CD8-positive, alpha-beta memory T cell (primary cell): ENCODE measurements at places on chromosomes 11 and 22.

GRCh38 chr22:49257551-49257961 lies 570.1 kb downstream of the BRD1 start:
- H3K4me3 ChIP-seq = no peak overlapping the region
- H3K4me1 ChIP-seq = no peaks in the 10 kb centered on the region
- no peaks in the 10 kb centered on the region for H3K27me3 ChIP-seq
- H3K36me3 ChIP-seq = no peaks in the 10 kb centered on the region

GRCh38 chr22:29641700-29642330 lies 38.4 kb downstream of the NF2 start:
- no peaks in the 10 kb centered on the region for H3K4me1 ChIP-seq
- H3K36me3 ChIP-seq = no peaks in the 10 kb centered on the region
- no peaks in the 10 kb centered on the region for H3K27me3 ChIP-seq
- no peak overlapping the region for H3K4me3 ChIP-seq
- no peak for DNase-seq

DNA sequence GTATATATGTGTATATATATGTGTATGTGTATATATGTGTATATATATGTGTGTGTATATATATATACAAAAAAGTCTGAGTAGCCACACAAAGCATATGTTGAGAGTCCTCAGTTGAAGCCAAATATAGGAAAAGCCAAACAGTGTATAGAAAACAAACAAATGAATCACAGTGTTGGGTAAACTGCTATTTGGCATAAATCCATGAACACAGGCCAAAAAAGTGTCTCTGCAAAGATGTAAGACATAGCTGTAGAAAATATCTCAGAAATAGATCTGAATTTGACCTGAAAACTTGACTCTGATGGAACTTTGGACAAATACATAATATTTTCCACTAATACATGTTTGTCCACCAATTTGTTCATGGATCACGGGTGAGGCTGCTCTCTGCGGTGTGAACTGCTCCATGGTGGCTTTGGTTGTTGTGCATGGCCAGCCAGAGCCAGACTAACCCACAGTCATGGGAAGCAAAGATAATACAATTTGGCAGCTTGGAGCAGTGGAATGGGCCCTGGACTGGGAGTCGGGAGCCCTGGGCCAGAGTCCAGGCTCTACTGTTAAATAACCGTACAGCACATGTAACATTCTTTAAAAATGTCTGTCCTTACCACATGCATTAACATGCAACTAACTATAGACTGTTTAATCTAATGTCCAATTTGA lies 76.9 kb upstream of the EED start:
- H3K36me3 ChIP-seq = no peaks in the 10 kb centered on the region
- H3K4me1 ChIP-seq = no peaks in the 10 kb centered on the region
- no peaks in the 10 kb centered on the region for H3K27me3 ChIP-seq
- DNase-seq = no peak
- H3K4me3 ChIP-seq = no peak overlapping the region

DNA sequence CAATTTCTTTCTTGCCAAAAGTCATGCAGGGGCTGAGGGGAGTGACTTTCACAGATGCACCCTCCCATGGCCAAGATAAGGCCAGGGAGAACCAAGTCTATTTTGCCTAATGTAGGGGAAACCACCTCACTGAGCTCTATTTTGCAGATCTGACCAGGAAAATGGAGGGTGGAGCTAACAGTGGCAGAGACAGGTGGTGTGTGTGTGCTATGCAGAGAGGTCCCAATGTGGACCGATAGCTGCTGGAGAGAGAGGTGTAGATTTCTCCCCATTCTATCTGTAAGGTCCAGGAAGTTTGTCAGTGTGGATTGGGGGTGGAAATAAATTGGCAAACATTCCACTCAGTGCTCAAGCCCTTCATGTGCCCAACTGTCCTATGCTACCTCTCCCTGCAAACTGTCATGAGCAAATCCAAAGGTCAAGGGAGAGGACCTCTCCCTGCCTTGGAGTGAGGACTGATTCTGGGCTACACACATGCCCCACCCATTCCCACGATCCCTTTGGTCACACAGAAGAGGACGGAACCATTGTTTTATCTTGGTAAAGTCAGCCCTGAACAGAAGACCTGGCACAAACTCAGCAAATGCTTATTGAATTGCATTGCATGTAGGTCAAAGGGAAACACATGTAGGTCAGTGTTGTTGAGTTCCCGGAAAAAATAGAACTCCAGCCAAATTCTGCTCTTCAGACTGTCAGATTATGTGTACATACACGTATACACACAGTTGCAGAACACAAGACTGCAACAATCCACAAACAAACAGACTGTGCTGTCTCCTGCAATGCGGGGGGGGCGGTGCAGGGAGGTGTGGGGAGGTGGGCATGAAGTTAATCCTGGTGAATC lies 65.9 kb downstream of the C11orf58 start:
- H3K36me3 ChIP-seq = no peaks in the 10 kb centered on the region
- H3K27ac ChIP-seq = no peak overlapping the region
- H3K4me3 ChIP-seq = no peak overlapping the region

- H3K27ac ChIP-seq = no peak overlapping the region
- H3K36me3 ChIP-seq = no peaks in the 10 kb centered on the region
- H3K4me3 ChIP-seq = no peak overlapping the region
- no peaks in the 10 kb centered on the region for H3K27me3 ChIP-seq
Measured at GRCh38 chr22:45470871-45471270, 31.8 kb upstream of the FBLN1 start.

DNA sequence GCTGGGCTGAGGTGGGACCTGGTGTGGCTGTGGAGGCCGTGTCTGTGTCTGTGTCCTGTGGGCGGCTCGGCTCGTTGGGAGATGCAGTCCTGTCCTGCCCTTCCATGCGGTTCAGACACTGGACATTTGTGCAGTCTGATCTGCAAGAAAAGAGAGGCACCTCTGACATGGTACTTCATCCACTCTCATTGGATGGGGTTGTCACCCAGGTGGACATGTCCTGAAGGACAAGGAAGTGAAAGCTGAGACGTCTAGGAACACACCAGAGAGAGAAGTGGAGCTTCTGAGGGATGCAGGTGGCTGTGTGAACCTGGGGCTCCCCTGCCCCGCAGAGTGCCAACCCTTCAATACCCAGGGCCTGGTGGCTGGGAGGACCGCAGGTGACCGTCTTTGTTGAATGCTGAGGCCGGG lies 18.4 kb downstream of the TBX1 start:
- DNase-seq = no peak
- no peaks in the 10 kb centered on the region for H3K36me3 ChIP-seq
- H3K4me1 ChIP-seq = peaks cover 6% of the 10 kb centered on the region
- no peak overlapping the region for H3K4me3 ChIP-seq

DNA sequence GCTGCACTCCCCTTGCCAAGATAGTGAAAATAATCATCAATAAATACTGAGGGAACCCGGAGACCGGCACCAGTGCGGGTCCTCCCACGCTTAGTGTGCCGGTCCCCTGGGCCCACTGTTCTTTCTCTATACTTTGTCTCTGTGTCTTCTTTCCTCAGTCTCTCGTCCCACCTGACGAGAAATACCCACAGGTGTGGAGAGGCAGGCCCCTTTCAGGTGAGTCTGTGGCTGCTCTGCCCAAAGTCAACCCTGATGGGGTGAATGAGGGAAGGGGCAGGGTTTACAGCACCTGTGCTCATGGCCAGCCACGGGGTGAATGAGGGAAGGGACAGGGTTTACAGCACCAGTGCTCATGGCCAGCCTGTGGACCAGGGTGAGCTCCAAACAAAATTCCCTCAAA lies 4.7 kb downstream of the BET1L start:
- H3K36me3 ChIP-seq = peaks cover 32% of the 10 kb centered on the region
- H3K27me3 ChIP-seq = no peaks in the 10 kb centered on the region
- no peak for DNase-seq
- H3K27ac ChIP-seq = no peak overlapping the region
